ENCODE measurements at places on chromosomes 11 and 22.
A peak's percentile ranks its signal among the peaks of the same experiment; 100 is the strongest.

GRCh38 chr11:88424881-88425280 is 87.3 kb upstream of the CTSC start:
- no peak for DNase-seq

- no peak for DNase-seq
Measured at GRCh38 chr11:89184021-89184420, 6.3 kb downstream of the TYR start.

DNA sequence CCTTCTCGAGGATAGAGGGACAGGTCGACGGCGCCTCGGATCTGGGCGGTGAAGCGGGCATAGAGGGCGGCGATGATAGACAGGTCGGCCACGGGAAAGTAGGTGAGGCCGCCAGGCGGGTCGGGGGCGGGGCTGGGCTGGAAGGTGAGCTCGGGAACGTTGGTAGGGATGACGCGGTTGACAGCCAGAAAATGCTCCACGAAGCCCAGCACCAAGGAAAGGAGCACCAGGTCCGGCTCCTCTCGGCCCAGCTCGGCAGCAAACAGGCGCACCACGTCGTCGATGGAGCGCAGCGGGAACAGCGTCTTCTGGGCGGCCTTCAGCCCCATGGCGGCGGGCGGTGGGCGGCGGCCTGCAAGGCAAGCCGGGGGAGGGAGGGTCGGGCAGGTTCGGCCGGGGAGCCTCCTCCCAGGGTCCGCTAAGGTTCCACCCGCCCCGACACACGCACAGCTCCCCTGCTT is 540 bp downstream of the MEN1 start:
- DNase-seq: no peak

GRCh38 chr11:73218106-73218829 is at the start of gene P2RY2:
TSS of gene P2RY2 (plus strand) at chr11:73218281. CDS start at chr11:73234160, 15,879 bp downstream.
- no peak for DNase-seq

- DNase-seq: no peak
Measured at GRCh38 chr11:110069158-110069737, 23.9 kb upstream of the ZC3H12C start.

DNA sequence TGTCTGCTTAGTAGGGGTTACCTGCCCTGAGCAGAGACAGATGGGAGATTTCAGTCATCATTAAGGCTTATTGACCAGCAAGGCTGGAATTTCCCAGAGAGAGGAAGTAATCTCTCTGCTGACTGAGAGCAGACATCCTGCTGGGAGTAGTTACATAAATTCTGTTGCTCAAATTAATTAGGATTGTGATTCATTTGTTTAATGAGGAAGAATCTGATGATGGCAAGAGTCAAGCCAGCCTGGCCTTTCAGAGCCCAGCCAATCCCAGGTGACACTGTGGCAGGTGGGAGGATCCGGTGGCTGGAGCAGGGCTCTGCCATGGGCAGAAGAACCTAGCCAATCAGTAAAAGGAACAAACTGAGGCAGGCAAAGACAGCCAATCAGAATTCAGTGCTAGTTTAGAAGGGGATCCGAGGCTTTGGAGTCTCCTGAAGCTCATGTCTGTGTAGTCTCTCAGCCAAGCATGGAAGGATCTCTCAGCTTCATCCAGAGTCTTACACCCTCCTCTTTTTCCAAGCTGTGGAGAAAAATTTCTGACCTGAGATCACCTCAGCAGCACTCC is 61.2 kb upstream of the CHST1 start:
- no peak for DNase-seq

DNA sequence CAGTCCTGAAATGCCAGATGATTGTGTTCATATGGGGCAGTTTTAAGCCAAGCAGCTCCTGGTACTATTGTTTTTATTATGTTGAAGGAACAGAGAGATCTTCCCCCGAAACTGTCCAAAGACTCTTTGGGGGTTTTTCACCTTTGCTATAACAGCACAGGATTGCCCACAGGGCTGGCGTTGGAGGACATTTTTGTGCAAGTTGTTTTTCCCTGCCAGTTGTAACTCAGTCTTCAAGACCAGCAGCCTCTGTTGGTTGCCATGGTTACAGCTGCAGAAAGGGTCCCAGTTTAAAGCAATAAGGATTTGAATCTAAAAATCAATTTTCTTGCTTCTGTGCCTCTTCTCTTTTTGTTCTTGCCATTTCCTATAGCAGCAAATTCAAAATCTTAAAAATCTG is 45.4 kb upstream of the YWHAH start:
- DNase-seq: no peak

DNA sequence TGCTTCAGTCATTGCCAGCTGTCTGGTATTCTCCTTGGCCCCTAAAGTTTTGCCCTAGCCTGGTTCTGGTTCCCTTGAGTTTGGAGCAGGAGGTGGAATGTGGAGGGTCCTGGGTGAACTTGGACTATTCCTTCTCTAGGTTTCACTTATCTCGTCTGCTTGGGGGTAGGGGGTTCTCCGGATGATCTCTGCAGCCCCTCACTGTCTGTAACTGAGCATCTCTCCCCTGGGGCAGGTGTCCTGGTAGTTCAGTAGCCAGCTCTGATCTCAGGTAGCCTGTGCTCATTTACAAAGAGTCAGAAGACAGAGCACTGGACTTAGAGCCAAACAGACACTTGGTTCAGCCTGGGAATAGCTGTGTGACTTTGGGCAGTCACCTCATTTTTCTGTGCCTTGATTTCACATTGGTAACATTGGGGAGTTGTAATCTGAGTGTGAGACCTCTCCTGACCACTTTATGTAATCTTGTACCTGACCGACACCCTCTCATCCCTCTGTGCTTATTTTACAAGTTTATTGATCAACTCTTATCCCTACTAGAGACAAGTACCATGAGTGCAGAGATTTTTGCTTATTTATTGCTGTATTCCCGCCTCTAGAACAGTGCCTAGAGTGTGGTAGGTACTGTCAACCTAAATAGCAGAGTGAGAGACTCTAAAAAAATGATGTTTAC is 804 bp downstream of the CCDC134 start:
- DNase-seq: no peak

GRCh38 chr11:103618528-103618927 is 417.9 kb upstream of the DDI1 start:
- DNase-seq: no peak

DNA sequence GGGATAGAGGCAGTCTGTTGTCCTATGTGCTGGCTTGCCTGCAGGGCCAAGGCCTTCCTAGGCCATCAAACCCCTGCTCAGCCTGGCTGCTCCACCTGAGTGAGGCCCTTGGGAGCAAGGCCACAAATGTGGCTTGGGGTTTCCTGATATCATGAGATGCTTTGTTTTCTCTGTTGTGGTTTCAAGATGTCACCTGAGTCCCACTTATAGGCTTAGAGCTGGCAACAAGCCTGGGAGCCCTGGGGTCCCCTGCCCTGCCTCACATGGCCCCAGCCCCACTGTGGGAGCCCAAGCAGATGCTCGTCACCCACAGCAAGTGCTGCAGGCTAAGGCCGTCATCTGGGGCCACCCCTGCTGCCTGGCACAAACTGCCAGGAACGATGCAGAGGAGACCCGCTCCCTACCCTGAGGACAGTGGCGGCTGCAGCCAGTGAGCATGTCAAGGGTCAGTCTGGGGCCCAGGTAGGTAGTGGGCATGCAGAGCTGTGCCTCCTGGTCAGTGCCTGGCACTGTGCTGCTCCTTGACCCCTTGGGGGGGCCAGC is 75.4 kb upstream of the KCNQ1OT1 start:
- no peak for DNase-seq

- DNase-seq: peak; percentile 27
Measured at GRCh38 chr11:11148104-11148509, 204.9 kb downstream of the CSNK2A3 start.
